Neural crest cell (in vitro differentiated cells): ENCODE measurements at places on chromosomes 5 and 9. TPM values are rescaled to one million over a fixed set of nuclear protein-coding genes. Genes with fewer than 3 reads are reported as not detected.

Gene CCDC183
- total RNA-seq: 0.93 and 1.4 TPM in 2 replicates

Gene ORM2
- total RNA-seq: not detected in 2 replicates

Gene PHPT1
- 170 and 175 TPM in 2 replicates for total RNA-seq

GRCh38 chr9:91557327-91557726 is 133.7 kb upstream of the NFIL3 start:
- DNase-seq: no peak

Gene TMC1
- total RNA-seq: 0.33 and 0.36 TPM in 2 replicates

- DNase-seq: no peak
Observed at GRCh38 chr5:118967059-118967508, 21.3 kb downstream of the DTWD2 start.

- no peak for DNase-seq
Observed at GRCh38 chr5:179873588-179874110, 15.0 kb upstream of the MRNIP start.
